DMS153 (cell line): ENCODE measurements at places on chromosomes 1 and 21.

DNA sequence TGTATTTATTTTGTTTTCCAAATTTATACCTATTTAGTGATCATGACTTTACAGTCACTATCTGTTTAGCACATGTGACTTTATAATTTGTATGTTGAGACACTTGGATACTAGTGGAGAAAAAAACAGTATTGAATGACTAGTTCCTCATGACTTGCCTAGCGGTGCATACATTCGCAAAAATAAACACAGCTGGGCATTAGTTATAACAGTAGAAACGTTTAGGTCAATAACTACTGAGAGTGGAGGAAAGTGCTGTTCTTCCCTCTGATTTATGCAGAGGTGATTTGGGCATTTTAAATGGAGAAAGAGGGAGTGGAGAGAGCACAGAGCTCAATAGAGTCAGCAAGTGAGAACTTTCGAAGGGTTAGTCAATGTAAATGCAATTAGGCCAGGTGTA, 1679.0 kb upstream of the B3GALT2 start:
- peak; percentile 80 for DNase-seq

DNA sequence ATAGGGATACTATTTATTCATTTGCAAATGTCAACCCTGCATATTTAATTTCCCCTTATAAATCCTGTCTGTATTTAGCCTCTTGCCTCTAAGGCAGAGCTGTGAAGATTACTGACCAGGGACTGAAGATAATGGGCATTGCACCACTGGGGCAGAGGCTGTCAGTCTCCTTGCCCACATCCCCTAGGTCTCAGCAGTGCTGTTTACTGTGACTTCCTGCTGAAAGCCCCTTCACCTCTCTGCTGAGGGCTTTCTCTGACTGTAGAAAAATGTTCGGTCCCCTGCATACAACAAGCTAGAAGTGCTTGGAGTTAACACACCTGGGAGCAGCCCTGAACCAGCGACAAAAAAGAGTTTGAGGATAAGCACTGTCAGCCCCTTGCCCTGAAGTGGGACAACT, 28.8 kb downstream of the SLC5A9 start:
- no peak for DNase-seq

- peak; percentile 74 for DNase-seq
Observed at GRCh38 chr1:147504801-147505311, 36.4 kb upstream of the BCL9 start.

GRCh38 chr1:172567720-172568119, 34.8 kb downstream of the SUCO start:
- no peak for DNase-seq

DNA sequence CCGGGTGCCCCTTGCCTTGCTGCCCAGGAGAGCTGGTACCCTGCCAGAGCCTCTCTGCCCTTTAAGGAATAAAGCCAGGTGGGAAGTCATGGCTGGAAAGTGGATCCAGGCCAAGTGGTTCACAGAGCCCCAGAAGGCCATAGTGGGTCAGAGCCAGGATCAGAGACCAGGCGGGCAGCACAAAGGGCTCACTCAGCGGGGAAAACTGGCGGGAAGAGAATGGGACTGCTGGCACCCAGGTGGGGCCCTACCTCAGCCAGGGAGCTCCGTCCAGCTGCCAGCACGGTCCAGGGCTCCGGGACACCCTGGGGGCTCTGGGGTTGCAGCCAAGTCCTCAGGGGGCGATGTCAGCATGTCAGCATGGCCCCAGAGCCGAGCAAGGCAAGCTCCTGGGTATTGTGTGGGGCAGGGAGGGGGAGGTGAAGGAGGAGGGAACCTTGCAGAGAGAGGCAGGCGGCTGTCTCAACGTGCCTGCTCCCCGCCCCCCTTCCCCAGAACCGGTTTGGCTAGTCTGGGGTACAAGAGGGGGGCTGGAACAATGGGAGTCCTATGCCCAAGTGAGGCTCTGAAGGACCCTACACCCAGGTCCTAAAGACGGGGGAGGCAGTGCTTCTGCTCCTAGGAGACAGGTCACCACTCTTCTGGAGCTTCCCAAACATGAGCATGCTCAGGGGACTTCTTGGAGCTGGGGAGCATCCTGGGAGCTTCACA, at the start of gene ARHGEF19:
Gene ARHGEF19 (minus strand): TSS at position 402 of the 711 bp plus-strand sequence. CDS start 3,598 bp downstream, outside the sequence.
- DNase-seq = peak; percentile 80

DNA sequence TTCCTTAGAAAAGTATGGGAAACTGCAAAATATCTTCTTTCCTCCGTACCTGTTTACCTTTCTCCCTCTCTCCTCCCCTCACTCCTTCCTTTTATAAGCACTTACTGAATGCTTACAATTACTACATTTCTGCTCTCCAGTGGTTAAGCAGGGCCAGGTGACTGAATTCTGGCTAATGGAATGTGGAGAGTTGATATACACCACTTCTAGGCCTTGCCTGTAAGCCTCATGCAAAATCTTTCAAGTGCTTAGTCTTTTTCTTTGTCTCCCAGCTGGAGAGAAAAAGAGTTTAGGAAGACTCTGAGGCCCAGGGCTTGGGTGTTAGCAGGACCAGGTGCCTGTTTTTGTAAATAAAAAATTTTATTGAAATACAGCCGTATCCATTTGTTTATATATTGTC, 77.7 kb upstream of the CACNA1E start:
- no peak for DNase-seq

- no peak for DNase-seq
Observed at GRCh38 chr1:10726355-10726754, 70.1 kb downstream of the CASZ1 start.

DNA sequence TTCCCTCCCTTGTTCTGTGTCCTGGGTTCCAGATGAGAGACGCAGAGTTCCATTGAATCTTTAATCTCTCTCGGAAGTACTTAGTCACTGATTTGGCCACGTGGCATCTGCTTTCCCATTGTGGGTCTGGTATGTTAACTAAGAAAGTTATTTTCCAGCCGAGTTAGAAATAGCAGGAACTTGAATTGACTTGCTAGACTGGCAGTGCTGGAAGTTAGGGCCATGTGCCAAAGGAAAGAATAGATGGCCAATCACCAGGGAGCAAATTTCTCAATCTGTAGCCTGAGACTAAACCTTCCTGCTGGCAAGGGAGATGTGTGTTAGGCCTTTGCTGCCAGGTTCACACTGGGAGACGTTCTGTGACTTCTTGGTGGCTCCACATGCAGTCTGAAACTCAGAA, 24.2 kb upstream of the SLFNL1 start:
- no peak for DNase-seq
